Activated T-helper 17 cell treated with anti-CD3 and anti-CD28 coated beads, Interleukin-2, amount 50 U/mL, for 72 hours (primary cell): ENCODE measurements at places on chromosomes 2 and 18.

DNA sequence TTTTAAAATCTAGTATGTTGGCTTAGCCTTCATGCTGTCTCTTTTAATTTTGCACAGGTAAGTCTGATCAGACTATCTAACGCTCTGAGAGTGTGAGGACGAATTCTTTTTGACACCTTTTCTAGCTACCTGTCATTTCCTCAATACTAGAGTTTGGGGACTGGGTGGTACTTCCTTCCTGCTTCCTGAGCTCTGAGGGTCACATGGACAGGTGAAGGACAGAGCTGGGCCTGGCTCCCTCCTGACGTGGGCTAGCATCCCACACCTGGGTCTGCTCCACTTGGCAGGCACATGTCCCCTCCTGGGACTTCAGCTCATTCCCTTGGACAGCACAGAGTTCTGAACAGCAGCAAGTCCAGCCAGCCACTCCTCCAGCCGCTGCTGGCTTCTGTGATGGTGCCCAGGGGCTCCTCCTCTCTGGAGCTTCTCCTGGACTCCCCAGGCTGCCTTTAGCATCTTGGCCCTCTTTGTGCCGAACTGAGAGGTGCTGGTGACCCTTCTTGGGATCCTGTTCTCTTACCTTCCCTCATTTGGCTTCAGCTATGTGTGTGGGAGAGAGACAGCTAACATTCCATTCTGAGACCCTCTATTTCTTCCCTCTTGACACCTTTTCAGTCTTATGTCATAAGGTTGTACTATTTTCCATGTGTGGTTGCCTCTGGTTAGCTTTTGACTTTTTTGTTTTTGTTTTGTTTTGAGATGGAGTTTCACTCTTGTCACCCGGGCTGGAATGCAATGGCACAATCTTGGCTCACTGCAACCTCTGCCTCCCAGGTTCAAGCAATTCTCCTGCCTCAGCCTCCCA lies 106.9 kb downstream of the B3GNT2 start:
- ATAC-seq = no peak

DNA sequence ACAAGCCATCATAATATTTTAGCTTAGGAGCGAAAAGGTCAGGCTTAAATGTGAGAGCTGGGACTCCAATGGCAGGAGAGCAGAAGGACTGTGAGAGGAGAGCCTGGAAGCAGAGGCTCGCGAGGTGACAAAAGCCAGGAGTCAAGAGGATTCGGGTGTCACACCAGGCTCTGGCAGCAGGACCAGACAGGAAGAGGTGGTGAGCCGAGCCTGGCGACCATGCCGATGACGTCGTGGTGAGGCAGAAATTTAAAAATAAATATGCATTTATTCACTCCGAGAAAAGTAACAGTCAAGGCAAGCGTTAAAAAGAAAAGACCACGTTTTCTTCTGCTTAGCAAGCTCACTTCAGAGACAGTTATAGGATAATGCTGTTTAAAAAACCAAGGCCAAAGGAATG lies 31.3 kb upstream of the ZNF236 start:
- no peak for ATAC-seq

DNA sequence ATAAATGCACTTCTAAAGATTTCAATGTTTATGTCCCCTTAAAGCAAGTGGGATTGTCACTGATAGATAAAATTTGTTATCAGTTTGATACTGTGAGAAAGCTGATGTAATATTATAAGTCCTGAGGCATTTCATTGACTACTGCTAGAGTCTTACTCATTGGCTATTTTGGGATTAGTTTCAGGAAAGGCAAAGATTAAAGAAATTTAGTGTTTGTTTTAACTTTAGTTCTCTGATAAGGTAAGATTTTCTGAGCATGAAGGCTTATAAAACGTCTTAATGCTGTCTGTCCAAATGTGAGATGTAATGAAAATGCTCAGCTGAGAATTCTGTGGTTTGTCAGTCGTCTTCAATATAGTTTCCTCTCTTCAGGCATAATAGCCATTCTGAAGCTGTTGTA lies 886.4 kb upstream of the CDH2 start:
- ATAC-seq = no peak

GRCh38 chr2:222451224-222451674 lies 26.9 kb downstream of the SGPP2 start:
- ATAC-seq = peak; percentile 92

DNA sequence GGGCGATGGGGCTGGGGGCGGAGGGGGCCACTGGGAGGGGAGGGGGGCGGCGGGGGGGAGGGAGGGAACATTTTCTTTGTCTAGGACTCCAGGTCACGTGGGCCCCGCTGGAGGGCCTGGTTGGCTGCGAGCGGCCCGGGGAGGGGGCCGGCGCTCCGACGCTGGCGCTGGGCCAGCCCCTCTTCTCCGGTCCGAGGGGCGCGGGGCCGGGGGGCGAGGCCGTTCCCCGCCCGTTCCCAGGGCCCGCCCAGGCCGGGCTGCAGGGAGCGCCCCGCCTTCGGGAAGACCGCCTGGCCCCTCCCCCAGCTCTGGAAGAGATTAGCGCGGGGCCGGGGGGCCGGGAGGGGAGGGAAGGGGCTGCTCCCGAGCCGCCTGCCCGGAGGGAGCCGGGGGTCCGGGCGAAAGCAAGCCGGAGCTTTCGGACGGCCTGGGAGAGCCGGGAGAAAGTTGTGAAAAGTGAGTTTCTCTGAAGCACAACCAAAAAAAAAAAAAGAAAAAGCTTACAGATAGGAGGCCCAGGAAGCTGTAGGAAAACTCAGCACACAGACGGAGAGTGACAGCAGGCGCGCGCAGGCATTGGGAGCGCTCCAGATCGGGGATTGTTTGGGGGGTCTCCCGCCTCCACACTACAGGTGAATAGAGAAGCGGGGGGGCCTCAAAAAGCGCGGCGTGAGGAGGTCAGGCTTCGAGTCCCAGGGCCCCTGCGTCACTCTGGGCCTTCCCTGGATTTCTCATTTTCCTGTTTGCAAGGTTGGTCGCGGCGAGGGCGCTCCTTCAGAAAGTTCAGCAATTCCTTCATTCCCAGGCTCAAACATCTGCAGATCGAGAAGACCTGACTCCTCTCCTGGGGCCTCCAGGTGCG lies 84.1 kb upstream of the POMC start:
- peak; percentile 79 for ATAC-seq

DNA sequence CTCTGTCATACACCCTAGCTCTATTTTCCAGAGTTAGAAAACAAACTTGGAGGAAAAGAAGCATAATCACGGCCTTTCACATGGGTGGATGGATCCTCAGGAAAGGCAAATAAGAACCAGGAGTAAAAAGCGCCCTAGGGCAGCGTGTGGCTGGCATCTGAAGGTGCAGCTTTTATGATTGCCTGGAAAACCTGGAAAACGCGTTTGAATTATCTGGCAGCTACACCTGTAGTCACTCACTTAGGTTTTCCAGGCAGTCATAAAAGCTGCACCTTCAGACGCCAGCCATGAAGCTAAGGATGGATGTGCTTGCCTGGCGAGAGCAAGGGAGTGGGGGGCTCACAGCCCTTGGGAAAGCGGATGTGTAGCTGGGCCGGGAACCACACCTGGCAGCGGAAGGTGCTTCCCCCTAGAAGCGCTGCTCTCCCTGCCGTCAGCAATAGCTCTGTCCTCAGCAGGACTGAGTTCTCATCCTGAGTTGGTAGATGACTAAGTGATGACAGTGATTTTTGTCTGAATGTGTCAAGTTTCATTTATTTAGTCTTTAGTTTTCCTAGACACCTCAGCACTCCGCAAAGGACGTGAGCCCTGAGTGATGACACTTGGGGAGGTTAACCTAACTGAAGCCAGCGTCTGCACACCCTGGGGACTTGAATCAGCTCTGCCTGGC lies 82.0 kb downstream of the DCDC2C start:
- no peak for ATAC-seq

DNA sequence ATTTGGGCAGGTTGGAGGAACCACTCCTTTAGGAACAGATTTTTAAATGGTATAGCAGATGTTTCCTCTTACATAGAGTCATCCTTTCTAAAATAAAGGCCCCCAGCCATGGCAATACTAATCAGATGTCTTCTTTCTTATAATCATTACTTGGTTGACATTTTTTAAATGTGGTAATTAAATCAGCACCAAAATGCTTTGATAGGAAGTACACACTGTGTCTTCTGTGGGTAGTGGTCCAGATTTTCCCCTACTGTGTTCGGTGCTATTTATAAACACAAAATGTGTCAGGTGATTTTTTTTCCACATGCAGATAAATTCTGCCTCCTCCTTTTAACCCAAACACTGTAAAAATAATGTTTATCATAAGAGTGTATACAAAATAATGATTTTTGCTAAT lies 200.9 kb upstream of the DTNA start:
- ATAC-seq = no peak

- ATAC-seq = no peak
These were observed 63.4 kb upstream of the ARHGAP28 start for GRCh38 chr18:6666012-6666685.

GRCh38 chr2:180062178-180062577 lies 55.1 kb upstream of the CWC22 start:
- no peak for ATAC-seq

DNA sequence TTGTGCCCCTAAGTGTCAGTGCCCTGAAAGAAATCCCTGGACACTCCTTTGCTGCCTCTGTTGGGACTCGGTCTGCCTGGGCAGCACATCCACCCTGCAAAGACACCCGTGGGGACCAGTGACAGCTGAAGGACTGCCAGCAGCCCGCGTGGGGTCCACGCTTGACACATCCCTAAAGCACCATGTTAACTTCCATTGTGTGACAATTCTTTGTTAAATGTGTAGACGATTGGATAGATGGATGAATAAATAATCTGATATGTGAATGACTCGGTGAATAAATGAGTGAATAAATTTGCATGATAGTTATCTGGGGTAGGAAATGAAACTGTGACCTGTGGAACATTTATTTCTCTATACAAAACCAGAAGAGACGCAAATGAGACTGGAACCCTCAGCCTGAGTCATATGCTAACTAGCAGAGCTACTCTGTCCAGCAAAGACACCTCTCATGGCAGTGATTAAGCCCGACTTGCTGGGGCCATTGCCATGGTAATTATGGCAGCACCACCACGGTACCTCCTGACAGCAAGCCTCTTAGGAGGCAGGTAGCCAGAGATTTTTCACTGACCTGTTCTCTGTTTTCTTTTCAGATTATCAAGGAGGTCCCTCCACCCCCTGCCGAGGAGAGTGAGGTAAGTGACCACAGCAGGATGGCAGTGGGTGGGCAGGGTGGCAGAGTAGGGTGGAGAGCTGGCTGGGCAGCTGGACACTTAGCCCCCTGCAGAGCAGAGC lies 156.8 kb downstream of the ANTXR1 start:
- peak; percentile 79 for ATAC-seq

- ATAC-seq = no peak
These were observed 334.1 kb downstream of the RIT2 start for GRCh38 chr18:42781298-42781815.

- ATAC-seq = no peak
These were observed 65.3 kb upstream of the RIT2 start for GRCh38 chr18:43180814-43181213.

- ATAC-seq = no peak
These were observed 188.8 kb downstream of the ZEB2 start for GRCh38 chr2:144330951-144331673.

GRCh38 chr18:518081-518480 lies 17.6 kb upstream of the COLEC12 start:
- no peak for ATAC-seq

GRCh38 chr18:24201699-24202687 lies 63.1 kb downstream of the CABYR start:
- ATAC-seq = no peak

- no peak for ATAC-seq
These were observed 12.5 kb upstream of the SLC38A11 start for GRCh38 chr2:164967781-164968228.

GRCh38 chr2:104028061-104028460 lies 825.9 kb upstream of the POU3F3 start:
- no peak for ATAC-seq

DNA sequence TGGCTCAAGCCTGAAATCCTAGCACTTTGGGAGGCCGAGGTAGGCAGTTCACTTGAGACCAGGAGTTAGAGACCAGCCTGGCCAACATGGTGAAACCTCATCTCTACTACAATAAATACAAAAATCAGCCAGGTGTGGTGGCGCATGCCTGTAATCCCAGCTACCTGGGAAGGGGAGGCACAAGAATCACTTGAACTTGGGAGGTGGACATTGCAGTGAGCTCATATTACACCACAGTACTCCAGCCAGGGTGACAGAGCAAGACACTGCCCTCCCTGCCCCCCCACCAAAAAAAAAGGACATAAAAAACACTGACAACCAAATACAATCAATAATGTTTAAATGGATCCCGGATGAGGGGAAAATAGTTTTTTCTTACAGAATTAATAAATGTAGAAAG lies 7.8 kb downstream of the TIA1 start:
- no peak for ATAC-seq

GRCh38 chr2:161522796-161523195 lies 101.4 kb upstream of the SLC4A10 start:
- no peak for ATAC-seq

DNA sequence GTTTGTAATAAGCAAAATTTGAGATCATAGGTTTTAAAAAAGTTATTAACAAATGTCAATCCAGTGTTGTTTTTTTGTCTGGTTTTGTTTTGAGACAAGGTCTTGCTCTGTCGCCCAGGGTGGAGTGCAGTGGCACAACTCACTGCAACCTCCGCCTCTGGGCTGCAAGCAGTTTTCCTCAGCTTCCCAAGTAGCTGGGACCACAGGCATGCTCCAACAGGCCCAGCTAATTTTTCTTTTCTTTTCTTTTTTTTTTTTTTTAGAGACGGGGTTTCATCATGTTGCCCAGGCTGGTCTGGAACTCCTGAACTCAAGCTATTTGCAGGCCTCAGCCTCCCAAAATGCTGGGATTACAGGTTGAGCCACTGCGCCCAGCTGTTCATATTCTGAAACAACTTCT lies 31.3 kb downstream of the GALNT3 start:
- ATAC-seq = no peak

- ATAC-seq = no peak
These were observed 211.0 kb downstream of the PMAIP1 start for GRCh38 chr18:60110836-60111235.

- no peak for ATAC-seq
These were observed 126.9 kb upstream of the ZNF516 start for GRCh38 chr18:76621782-76622495.

DNA sequence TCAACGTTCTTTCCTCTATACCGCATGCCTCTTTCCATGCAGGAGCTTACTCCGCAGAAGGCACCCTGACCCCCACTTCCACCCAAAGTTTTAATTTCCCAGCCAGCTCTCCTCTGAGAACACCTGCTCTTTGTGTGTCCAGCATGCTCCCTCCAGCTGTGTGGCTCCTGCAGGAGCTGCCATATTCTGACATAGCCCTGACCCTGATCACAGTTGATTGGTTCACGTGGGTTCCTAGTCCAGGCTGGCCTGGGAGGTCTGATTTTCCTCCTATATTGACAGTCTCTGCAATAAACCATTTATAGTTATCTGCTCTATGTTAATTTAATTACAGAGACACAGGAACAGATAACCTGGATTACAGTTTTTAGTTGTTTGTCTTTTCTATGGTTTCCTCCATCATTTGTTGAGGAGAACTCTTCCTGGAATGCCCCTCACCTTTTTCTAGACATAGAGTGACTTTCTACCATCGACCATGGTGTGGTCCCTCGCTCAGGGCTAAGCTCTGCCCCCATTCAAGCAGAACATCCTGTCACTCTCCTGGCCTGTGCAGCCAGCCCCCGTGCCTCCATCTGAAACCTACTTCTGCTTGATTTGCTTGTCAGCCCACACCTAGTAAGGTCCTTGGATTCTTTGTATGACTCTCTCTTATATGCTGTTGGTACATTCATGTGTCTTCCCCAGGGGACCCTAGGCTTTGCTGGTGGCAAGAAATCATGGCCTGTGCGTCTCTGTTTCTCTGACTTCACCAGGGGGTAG lies 231.5 kb downstream of the LPIN1 start:
- no peak for ATAC-seq
